ENCODE measurements at places on chromosomes 2 and 18. TPM values are rescaled to one million over a fixed set of nuclear protein-coding genes. Genes with fewer than 3 reads are reported as not detected.

MEX3C gene
- 40.4 TPM for total RNA-seq

DSC3 gene
- not detected for total RNA-seq

GRCh38 chr2:36487947-36488346 lies 110.0 kb downstream of the FEZ2 start:
- DNase-seq: no peak

- DNase-seq: no peak
These were observed 81.1 kb downstream of the SOWAHC start for GRCh38 chr2:109695290-109695689.

DNA sequence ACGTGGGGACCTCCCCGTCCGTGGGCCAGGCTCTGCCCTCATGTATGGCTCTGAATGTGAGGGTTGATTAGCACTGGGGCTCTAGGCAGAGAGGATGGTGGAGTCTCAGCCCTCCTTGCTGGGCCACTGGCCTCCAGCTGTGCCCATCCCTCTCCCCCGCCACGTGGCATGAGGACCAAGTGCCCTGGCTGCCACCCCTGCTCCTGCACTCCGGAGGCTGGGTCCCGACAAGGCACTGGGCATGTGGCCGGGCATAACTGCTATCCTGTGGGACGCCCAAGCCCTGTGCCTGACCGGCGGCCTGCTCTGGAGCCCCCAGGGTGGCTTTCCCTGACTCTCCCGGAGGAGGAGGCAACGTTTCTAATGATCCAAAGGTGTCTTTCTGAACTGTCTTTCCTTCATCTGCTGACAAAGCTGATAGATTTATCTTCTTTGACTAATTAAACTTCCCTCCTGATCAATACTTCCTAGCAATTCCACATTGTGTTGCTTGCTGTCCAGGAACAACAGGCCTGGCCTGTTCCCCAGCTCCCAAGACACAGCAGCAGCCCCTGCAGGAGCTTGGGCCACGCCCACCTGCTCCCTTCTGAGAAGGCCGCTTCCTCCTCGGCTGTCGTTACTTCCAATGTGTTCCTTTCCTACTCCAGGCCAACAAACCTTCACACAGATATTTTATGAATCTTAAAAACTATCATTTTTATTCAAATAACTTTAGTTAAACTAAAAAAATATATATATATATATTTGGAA lies 132.0 kb downstream of the SNTG2 start:
- DNase-seq: no peak

- no peak for DNase-seq
These were observed 142.0 kb downstream of the ACTR3 start for GRCh38 chr2:114031605-114032505.

PJVK gene
- total RNA-seq: 0.50 TPM

DNA sequence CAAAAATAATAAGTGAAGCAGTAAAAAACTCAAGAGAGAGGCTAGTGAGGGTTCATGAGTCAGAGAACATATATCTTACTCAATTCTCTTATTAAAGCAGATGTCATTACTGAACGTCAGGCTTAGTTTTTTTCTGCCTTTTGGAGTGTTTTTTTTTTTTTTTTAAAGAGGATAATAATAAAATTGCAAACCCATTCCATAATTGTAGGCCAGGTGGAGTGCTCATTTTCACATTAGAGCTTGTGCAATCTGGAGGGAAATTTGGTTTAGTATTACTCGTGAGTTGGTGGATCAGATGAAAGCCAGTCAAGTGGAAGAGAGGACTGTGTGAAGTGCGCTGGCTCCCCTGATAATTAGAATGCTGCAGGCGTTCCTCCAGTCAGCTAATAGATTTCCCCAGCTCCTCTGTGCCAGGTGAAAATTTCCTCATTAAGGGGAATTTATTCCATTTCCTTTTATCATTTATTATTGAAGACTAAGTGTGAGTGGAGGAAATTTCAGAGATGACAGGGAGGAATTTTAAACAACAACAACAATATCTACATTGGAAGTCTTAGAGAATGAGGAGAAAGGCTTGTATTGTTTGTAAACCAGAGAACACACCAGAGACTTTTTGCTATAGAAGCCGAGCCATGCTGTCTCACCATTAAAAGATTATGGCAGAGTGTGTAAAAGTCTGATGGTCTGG lies 74.6 kb downstream of the CPS1 start:
- no peak for DNase-seq

DNA sequence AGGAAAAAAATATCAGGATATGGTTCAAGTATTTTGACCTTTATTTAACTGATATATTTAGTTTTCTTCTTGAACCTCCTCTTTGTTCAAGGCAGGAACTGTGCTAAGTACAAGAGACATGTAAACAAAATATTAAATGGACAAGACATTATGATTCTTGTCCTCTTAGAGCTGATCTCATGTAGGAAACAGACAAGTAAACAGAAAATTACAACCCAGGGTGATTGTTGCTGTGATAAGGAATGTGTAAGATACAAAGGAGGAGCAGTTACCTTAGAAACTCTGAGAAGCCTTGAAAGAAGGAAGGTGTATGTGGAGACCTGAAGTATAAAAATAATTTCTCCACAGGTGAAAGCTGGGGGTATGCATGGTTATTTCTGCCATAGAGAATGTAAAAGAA lies 12.9 kb downstream of the RBM45 start:
- DNase-seq: no peak

- DNase-seq: no peak
These were observed 176.2 kb upstream of the ST6GAL2 start for GRCh38 chr2:107062173-107062572.

- no peak for DNase-seq
These were observed 5.5 kb downstream of the SLC11A1 start for GRCh38 chr2:218387369-218388194.

- DNase-seq: peak; percentile 60
These were observed at the start of gene ERICH2 for GRCh38 chr2:170770008-170770605. TSS of gene ERICH2 (plus strand) at chr2:170770378. CDS start at chr2:170770682, 304 bp downstream.

DNA sequence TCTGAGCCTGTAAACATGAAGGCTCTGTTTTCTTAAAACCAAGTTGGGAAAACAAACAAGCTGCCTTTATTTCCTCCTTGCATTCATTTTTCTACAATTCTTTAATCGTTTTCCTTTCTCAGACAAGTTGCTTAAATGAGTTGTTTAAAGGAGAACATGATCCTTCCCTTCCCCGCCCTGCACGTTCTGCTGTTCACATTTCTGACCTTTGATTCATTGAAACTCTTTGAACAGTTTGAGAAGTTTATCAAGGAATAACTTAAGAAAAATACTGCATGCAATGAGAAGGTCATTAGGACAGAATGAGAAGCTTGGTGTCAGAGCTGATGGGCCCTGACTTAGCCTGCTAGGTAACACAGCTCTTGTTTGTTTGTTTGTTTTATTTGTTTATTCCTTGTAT lies 181.6 kb downstream of the PARD3B start:
- DNase-seq: no peak

RBBP8 gene
- 74.8 TPM for total RNA-seq

EFR3B gene
- total RNA-seq: 0.05 TPM

GRCh38 chr2:27723372-27724144 lies 48.0 kb upstream of the MRPL33 start:
- peak; percentile 51 for DNase-seq

- DNase-seq: no peak
These were observed 132.6 kb downstream of the C1D start for GRCh38 chr2:67930156-67930555.

KDM3A gene
- total RNA-seq: 80.1 TPM

- no peak for DNase-seq
These were observed 5.4 kb downstream of the DIS3L2 start for GRCh38 chr2:231966886-231967285.

DNA sequence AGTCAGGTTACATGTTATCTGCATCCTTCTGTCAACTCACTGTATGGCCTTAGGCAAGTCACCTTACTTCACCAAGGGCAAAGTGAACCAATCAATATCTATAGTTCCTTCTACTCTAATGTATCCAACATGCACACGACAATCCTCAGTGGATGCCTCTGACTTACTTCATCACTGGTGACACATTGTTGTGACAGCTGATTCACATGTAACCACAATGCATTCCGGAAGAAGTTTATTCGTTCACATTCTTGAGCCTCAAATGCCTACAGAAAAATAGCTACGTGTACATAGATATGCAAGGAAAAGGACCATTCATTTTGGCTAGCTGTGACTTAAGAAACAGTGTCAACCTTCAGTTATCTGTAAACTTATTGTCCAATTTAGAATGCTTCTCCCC lies 26.3 kb upstream of the EPG5 start:
- no peak for DNase-seq

DQX1 gene
- 0.18 TPM for total RNA-seq

DNA sequence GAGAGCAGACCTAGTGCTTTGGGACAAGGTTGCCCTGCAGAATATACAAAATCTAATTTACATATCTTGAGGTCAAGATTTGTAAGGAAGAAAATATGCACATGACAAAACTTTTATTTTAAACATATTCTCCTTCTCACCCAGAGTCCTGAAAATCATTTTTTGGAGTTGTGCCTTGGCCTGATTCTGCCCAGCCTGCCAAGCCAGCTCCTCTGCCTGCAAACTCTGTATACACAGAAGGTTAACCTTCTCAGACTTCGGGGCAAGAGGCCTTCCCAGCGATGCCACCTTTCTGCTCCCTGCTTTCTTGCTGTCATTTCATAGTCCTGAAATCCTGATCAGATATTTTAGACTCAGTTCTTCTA lies 95.8 kb upstream of the CAVIN2 start:
- DNase-seq: no peak

GRCh38 chr2:61454383-61454782 lies 16.5 kb downstream of the USP34 start:
- no peak for DNase-seq

CHRNG gene
- total RNA-seq: not detected

DNA sequence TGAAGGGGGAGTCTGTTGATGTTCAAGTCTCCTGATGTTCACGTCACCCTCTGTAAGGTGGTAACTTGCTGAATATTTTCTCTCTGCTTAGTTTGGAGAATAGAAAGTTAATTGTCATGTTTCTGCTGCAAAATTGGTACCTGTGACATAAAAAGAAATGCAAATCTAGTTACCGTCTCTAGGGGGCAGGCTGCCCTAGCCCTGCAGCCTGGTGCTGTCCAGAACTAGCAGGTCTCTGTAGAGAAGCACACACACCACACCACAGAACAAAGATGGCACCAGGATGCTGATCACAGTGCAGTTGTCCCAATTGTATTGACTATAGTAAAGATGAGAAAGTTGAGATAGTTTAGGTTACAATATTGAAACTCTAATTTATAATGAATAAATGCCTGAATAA lies 47.0 kb downstream of the SLC9A4 start:
- peak; percentile 31 for DNase-seq

DNA sequence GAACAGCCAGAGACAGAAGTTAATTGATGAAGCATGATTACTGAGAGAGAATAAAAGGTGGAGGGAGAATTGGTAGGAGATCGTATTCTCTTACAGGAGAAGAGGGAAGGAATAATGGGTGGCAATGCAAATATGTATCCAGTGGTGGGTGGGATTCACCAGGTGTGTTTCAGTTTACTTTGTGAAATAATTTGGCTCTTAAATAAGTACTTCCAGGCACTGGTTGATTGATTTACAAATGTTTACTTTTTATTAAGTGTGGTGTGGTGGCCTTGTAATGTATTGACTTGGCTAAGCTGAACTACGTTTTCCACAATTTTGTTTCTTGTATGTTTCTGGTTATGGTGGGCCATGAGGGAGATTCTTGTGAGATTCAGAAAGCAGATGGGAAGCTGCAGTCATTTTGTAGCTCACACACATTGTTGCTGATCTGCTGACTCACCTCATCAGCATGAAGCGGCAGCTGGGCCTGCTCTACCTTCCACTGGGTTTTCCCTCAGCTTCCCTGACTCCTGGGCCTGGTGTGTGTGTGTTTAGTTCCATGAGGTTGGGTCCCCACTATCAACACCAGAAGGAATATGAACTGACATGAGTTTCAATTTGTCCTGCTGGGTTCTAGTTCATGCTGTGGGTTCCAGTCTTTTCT lies 32.6 kb downstream of the MYL12B start:
- DNase-seq: no peak

PPP1R1C gene
- total RNA-seq: not detected

CPLX4 gene
- total RNA-seq: not detected

MLPH gene
- not detected for total RNA-seq

- DNase-seq: no peak
These were observed 67.1 kb downstream of the CERKL start for GRCh38 chr2:181589779-181590178.

DNA sequence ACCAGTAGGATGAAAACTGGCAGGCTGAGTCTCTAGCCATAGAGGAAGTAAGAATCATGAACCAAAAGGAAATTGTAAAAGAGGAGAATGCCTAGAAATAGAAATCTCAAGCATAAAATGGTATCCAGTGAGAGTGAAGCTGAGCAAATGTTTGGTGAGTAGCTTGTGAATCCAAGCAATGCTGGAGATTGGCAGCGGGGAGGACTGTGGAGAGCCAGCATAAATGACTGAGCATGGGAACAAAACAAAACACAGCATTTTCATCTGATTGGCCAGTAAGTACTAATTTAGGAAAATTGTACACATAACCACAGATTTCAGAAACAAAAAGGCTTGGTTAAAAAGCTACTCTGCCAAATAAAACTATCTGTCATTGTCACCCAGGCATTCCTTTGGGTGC lies 390.0 kb downstream of the STK39 start:
- DNase-seq: no peak

DNA sequence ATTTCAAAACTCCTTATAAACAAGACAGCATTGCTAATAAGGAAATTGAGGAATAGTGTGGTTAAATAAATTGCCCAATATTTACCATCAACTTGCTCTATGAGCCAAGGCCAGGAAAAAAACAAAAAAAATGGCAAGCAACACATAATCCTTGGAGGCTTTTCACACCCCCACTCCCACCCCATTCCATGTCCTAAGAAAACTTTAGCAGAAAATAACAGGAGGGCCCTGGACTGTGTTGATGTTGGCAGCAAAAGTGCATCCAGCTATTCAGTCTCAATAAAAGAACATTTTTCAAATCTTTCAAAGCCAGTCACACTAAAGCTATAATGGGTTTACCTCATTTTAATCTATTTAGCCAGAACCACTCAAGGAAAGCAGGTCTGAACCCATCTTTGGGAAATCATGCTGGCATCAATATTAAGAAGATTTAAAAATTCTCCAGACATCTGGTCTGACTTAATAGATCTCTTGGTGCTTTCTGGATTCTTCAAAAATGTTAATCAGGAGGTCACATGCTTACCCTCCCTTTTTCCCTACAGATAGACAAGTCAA lies 34.6 kb upstream of the STK17B start:
- no peak for DNase-seq
